GOT3 (cell line): ENCODE measurements at places on chromosomes 4 and X.

DNA sequence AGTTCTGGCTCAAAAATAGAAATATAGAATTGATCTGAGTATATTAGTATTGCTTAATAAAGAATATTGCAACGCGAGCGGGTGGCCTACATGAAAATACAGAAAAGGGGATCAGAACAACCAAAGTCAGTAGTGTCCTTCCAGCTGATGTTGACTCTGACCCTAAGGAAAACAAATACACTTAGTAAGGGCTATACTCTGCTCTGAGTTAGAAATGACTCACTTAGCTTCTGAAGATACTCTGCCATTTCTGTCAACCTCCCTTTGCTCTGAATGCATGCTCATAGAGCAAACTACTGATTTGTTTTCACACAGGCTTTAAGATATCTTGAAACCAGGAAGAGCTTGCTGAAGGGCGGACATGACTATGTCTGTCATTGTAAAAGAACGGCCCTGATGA is 22.6 kb upstream of the NMU start:
- no peak for DNase-seq

DNA sequence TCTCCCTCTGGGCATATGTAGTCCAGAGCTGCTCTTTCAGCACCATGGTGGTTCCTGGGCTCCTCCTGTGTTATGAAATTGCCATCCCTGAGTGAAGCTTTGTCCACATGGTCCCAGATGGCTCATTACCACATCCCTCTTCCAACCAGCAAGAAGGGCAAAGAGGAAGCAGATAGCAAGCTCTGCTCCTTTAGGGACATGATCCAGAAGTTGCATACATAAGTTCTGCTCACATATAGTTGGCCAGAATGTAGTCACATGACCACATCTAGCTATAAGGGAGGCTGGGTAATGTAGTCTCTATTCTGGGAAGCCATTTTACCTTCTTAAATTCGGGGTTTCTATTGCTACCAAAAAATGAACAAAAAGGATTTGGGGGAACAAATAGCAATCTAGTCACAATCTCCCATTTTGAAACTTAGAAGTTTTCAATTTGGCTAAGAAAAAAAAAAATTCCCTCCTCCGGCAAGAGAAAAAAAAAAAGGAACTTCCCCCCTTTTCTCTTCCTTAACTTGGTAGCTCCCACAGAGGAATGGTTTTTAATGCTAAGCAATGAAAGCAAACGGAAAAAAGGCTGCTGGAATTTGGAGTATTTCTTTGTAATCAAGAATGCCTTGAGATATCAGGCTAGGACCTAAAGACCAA is 88.2 kb upstream of the USP9X start:
- no peak for DNase-seq

DNA sequence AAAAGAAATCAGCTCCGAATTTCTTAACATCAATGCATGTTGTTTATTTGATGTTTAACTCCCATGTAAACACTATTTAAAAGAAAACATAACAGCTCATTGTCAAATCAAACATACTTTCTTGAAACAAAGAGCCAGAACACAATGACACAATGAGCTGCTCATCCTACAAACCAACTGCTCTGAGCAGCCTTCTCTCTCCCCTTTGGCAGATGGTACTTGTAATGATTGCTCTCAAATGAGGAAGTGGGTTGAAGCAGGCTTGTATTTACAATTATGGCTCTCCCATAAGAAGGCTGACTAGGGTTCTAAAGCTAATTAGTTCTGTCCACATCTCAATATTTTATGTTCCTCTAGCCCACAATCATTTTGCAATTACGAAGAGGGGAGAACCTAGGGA is 637.8 kb upstream of the ADGRL3 start:
- no peak for DNase-seq

GRCh38 chrX:17072301-17072700 is 125.8 kb downstream of the REPS2 start:
- DNase-seq = no peak
